NCI-H1048 (cell line): ENCODE measurements at places on chromosomes 2 and 18.
A peak's percentile ranks its signal among the peaks of the same experiment; 100 is the strongest.

GRCh38 chr2:30367232-30368070 lies 79.6 kb upstream of the LCLAT1 start:
- no peak for DNase-seq

- no peak for DNase-seq
Observed at GRCh38 chr2:216144857-216145256, 35.7 kb downstream of the XRCC5 start.

DNA sequence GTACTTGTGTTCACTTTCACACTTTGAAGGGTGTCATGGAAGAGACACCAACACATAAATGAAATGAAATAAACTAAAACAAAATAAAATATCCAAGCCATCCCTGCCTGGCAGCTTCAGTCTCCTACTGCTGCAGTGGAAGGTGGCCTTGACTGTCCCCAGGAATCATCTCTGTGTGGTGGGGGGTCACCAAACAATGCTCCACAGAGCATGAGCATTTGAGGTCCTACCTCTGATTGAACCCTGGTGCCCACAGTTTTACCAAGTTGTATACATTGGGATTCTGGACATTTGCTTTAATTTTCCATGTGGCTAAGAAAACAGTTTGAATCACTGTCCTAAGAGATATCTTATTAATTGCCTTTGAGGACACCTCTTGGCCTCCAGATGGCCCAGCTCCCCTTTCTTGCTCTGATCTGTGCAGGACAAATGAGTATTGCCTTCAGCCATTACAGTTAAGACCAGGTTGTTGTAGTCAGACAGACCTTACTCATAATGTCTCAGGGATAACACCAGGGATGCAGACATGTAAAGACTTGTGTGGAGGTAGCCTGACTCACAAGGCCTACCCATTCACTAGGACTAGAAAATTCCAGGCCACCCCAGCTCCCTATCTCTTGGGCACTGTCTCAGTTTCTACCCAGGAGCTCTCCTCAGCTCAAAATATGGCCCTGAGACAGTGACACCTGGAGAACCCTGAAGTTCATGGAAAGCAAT lies 195.0 kb downstream of the MYCN start:
- DNase-seq = no peak

DNA sequence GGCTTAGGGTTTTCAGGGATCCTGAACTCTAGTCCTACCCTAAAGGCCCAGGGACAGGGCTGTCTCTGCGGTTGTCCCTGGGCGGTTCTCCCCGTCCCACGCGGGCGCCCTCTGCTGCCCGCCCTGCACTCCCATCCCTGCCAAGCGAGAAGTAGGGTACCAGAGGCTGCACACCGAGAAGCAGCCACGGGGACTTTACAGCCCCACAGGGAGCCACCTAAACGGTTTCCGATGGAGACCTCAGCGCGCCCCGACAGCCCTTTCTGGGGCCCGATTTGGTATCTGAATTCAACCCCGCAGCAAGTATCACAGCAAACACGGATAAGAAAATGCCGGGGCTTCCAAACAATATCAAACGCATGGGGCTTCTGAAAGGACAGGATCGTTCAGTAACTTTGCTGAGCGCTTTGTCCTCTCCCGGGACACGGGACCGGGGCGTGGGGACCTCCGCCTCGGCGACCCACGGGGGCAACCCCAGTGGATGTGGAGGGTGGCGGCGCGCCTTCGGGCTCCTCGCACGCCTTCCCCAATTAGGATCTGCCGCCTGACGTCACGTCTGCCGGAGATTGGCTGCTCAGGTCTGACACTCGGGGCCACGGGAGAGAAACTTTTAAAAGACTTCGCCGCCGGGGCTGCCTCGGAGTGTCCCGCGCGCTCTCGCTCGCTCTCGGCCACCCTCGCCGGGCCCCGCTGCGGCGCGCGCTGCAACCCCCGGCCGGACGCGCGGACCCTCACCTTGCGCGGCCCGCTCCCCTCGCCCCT lies at the start of gene LTBP1:
Gene LTBP1 (plus strand): TSS at position 640 of the 762 bp plus-strand sequence. CDS start 372 bp downstream, outside the sequence.
- peak; percentile 29 for DNase-seq

DNA sequence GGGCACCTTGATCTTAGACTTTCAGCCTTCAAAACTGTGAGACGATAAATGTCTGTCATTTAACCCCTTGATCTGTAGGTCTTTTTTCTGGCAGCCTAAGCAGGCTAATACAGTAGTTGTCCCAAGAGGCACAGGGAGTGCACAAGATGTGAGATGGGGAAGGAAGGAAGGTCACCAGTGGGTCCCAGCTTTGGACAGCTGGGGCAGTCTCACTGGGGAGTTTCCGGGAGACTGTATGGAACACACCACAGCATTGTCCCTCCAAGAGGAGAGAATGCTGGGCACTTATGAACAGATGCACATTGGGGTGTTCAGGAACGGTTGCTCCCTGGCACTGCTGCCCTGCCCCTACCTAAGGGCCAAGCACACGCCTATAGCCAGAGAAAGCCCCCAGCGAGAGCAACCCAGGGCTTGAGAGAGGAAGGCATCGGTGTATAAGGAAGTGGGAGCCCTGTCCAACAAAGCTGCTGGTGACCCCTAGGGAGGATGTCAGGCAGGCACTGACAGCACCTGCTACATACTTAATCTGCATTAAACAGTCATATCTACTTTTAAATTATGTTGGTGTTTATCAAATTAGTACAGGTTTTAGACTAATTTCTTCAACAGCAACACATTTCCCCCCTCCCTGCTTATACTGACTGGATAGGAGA lies 11.6 kb upstream of the NCK2 start:
- DNase-seq = no peak

DNA sequence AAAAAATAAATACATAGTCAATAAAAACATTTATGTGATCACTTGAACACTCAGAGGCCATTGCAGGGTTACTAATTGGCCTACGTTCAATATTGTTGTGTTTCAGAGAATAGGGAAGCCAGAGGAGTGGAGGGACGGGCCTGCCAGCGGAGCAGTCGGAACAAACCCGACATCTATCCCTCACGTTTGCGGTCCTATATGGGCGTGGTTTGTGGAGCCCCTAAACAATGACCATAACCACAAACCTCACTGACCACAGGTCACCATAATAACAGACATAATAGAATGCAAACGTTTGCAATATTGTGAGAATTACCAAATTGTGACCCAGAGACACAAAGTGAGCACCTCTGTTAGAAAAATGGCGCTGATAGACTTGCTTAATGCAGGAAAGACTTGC lies 19.5 kb upstream of the ZNF516 start:
- no peak for DNase-seq

DNA sequence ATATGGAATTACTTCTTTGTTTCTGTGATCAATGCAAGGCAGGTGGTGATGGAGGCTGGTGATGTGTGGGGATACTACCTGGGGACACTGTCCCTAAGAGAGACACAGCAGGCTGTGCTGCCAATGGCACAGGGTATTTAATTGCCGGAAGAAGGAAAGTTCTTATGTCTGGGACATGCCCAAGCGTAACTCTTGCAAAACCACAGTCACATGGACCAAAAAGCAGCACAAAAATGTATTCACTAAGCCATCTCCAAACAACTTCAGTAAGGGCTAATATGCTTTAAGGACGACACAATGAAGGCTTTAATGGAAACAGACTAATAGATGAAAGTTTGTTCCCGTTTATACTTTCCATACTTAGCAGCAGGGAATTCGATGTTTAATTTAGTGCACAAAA lies 49.7 kb upstream of the AP1S3 start:
- DNase-seq = no peak

DNA sequence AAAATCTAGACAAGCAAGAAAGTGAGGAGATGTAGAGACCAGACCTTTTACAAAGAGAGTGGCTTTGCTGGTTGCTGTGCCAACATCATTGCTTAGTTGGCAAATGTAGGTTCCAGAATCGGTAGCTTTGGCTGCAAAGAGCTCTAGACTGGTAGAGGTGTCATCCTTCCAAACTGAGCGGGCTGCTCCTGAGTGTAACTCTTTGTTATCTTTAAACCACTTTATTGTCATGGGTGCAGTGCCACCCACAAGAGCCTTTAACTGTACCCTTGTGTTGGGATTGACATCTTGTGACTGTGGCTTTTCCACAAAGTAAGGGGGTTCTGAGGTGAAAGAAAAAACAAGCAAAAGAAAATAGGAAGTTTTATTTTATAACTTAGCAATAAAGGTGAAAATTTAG lies 77.2 kb downstream of the TTN start:
- no peak for DNase-seq

GRCh38 chr2:168600949-168601348 lies 144.9 kb downstream of the CERS6 start:
- no peak for DNase-seq

DNA sequence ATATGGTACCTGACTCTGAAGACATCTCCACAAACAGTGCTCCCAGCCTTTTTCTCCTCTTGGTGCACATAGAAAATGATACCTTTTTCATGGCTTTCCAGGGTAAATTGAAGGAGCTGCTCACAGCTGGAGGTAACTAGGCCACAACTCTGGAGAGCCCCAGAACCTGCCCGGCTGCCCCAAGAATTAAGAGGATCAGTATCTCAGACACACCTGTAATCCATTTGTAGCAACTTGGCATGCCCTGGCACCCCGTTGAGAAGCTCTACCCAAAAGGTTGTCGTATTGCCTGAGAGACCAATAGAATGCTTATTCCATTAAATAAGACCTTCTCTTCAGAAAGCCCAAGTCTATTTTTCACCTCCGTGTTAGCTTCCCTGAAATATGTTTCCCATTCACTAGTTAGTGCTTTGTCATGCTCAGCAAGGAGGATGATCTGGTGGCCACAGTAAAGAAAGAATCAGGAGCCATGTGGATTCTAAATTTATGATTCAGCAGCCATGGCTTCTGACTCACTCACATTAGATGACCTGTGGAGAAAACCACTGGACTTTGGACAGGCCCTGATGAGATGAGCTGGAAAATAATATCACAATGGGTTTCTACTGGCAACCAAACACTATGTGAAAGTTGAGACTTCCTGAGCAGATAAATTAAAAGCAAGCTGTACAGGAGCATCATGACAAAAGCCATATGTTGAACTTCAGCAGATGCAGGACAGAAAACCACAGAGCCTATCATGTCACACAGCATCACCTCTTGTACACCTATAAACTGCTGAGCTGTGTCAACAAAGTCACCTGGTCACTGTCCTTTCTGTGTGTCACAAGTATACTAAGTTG lies 253.3 kb upstream of the OSR1 start:
- DNase-seq = no peak

- DNase-seq = no peak
Observed at GRCh38 chr18:27794181-27794926, 382.6 kb downstream of the CDH2 start.

- DNase-seq = no peak
Observed at GRCh38 chr2:152682663-152683062, 34.6 kb downstream of the PRPF40A start.
